PC-9 (cell line): ENCODE measurements at places on chromosomes 2 and 18. TPM values are rescaled to one million over a fixed set of nuclear protein-coding genes. Genes with fewer than 3 reads are reported as not detected.

DNA sequence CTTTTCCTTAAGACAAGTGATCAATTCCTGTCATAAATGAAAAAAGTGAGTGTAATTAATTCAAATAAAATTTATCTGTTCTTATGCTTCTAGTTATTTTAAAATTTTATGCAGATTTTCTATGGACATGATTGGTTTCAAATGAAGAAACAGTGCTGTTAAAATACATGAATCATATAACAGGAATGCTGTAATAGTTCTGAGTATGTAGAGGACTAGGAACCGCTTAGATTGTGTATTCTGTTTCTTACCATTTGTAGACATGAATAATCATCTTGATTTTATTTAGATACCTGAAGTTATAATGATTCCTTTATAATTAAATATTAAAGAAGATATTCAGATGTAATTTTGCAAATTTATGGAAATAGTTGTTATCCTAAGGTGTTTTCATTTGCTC, 3.5 kb downstream of the ACTR2 start:
- H3K27me3 ChIP-seq: no peaks in the 10 kb centered on the region
- H3K4me1 ChIP-seq: peaks cover 38% of the 10 kb centered on the region
- peak; percentile 34 for DNase-seq
- H3K36me3 ChIP-seq: peaks cover 17% of the 10 kb centered on the region; the same call in 1 of the 2 replicates
- no peak overlapping the region; the same call in 1 of the 2 replicates for H3K27ac ChIP-seq

- no peak overlapping the region for H3K4me3 ChIP-seq
Observed at GRCh38 chr2:154455866-154456265, 242.6 kb upstream of the KCNJ3 start.

DNA sequence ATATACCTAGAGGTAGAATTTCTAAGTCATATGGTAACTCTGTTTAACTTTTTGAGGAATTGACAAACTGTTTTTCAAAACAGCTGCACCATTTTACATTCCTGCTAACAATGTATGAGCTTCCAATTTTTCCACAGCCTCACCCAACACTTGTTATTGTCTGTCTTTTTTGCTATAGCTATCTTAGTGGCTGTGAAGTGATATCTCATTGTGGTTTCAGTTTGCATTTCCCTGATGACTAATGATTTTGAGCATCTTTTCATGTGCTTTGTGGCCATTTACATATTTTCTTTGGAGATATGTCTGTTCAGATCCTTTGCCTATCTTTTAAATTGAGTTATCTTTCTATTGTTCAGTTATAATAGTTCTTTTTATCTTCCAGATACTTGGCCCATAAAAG, 273.8 kb downstream of the AGPS start:
- H3K36me3 ChIP-seq: no peaks in the 10 kb centered on the region
- H3K27ac ChIP-seq: no peak overlapping the region
- H3K4me1 ChIP-seq: no peaks in the 10 kb centered on the region
- H3K27me3 ChIP-seq: no peaks in the 10 kb centered on the region
- H3K4me3 ChIP-seq: no peak overlapping the region

DNA sequence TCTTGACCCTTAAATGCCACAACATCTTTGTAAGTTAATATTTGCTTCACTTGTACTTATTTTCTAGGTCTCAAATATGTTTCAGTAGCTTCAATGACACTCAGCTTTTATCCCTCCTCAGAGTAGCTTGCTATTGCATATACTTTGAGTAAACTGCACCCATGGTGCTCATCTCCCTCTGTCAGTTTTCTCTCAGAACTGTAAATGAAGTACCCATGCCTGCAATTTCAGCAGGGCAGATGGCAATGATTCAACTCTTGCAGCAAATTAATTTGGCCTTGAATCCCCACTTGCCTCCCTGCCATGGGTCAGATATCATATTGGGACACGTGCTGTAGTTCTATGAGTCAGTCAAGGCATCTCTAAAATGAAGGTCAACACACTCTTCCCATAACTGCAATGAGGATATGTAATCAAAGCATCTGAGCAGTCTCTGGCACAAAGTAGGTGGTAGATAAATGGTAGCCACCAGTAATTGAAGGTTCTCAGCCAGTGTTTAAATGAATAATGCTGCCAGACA, 225.8 kb downstream of the PIEZO2 start:
- H3K27ac ChIP-seq: no peak overlapping the region
- H3K4me3 ChIP-seq: no peak overlapping the region
- H3K4me1 ChIP-seq: no peaks in the 10 kb centered on the region
- no peaks in the 10 kb centered on the region for H3K36me3 ChIP-seq

DNA sequence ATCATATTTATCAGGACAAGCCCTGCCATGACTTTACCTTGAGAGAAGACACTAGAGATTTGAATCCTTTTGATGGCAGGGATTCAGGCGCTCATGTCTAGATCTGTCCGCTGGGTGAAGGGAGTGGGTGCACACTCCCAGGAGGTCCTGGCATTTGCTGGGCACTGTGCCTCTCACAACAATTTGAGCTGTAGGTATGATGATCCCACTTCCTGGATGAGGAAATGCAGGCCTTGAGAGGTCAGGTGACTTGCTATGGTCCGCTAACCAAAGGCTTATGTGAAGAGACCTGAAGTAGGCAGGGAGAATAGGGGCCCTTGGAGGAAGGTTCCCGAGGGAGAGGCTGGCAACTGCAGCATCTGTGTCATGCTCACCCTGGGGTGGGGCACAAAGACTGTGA, 206.1 kb downstream of the HAUS1 start:
- no peaks in the 10 kb centered on the region for H3K27me3 ChIP-seq
- H3K27ac ChIP-seq: no peak overlapping the region
- DNase-seq: no peak
- H3K4me3 ChIP-seq: no peak overlapping the region
- no peaks in the 10 kb centered on the region for H3K36me3 ChIP-seq
- peaks cover 8% of the 10 kb centered on the region for H3K4me1 ChIP-seq

DNA sequence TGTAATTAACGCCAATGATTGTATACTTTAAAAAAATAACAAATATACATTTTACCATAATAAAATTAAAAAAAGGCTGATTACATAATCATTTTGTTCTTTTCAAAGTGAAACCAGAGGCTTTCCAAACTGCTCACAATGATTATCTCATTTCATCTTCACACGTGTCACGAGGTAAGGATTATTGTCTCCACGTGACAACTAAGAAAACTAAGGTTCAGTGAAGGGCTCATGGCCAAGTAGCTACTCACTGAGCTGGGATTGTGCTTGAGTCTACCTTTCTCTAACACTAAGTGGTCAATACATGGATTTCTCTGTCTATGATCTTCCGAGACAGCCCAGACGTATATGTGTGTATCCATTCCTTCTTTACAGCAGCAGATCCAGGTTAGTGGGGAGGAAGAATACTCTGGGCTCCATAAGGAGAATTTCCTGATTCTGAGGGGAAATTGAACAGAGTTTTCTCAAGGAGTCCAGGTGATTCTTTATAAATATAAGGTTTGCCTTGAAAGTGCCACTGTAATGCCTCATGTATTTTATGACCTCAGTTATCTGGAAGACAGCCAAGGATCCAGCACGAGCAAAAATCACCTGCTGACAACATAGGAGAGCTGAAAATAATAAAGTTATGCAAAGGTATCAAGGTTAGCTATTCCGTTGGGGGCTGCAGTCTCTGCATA, 25.6 kb upstream of the ACSL3 start:
- no peak overlapping the region for H3K4me3 ChIP-seq
- peaks cover 60% of the 10 kb centered on the region for H3K4me1 ChIP-seq
- no peaks in the 10 kb centered on the region for H3K27me3 ChIP-seq
- H3K27ac ChIP-seq: peak overlapping the region; percentile 23; the same call in 1 of the 2 replicates

DNA sequence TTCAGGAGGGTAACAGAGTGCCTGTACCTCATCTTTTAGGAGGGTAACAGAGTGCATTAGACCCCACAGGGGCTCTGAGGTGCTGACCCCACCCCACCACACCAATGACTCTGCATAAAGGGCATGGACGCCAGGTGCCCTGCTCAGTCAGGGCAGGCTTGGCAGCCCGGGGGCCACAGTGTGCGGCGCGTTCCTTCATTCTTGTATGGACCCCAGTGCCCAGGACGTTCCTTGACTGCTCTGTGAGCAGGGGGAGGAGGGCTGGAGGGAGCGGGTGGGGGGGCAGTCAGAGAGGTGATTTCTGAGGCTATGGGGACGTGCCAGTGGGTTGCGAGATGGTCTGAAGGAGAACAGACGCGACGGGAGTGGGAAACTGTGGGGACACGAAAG, 168.7 kb upstream of the NCK2 start:
- peaks cover 34% of the 10 kb centered on the region for H3K27me3 ChIP-seq
- H3K36me3 ChIP-seq: no peaks in the 10 kb centered on the region
- H3K4me1 ChIP-seq: peaks cover 5% of the 10 kb centered on the region
- no peak for DNase-seq

DNA sequence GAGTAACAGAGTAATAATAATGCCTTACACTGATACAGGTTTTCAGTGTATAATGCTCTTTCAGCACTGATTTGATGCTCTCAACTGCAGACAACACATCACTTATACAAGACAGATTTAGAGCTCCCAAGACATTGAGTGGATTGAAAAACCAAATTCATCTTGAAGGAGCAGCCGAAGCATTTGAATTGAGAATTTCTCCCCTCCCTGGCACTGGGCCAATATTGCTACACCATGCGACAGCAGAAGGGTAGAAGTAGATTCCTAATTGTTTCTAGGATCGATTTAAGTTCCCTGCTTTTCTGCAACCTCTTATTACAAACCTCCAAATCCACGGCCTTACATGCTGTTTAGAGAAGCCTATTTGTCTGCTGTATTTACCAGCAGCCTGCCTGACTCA, 15.5 kb downstream of the CENPA start:
- no peaks in the 10 kb centered on the region for H3K27me3 ChIP-seq
- H3K4me1 ChIP-seq: peaks cover 11% of the 10 kb centered on the region; the same call in 1 of the 2 replicates
- no peak overlapping the region for H3K27ac ChIP-seq
- H3K4me3 ChIP-seq: no peak overlapping the region

- no peaks in the 10 kb centered on the region for H3K36me3 ChIP-seq
- H3K4me1 ChIP-seq: no peaks in the 10 kb centered on the region
- no peaks in the 10 kb centered on the region for H3K27me3 ChIP-seq
- H3K27ac ChIP-seq: no peak overlapping the region
Observed at GRCh38 chr18:11880586-11881304, 27.4 kb downstream of the MPPE1 start.

- peaks cover 21% of the 10 kb centered on the region for H3K4me1 ChIP-seq
- H3K36me3 ChIP-seq: no peaks in the 10 kb centered on the region
- peak; percentile 59 for DNase-seq
Observed at GRCh38 chr2:191593622-191594385, 84.1 kb upstream of the NABP1 start.

- H3K4me3 ChIP-seq: no peak overlapping the region
- no peak overlapping the region for H3K27ac ChIP-seq
- H3K36me3 ChIP-seq: no peaks in the 10 kb centered on the region
- H3K4me1 ChIP-seq: peaks cover 25% of the 10 kb centered on the region
- no peak for DNase-seq
Observed at GRCh38 chr2:203681978-203682377, 24.5 kb upstream of the CD28 start.

- no peak overlapping the region for H3K27ac ChIP-seq
- H3K36me3 ChIP-seq: peaks cover 7% of the 10 kb centered on the region; the same call in 1 of the 2 replicates
- no peak overlapping the region for H3K4me3 ChIP-seq
- H3K4me1 ChIP-seq: no peaks in the 10 kb centered on the region
- no peak for DNase-seq
Observed at GRCh38 chr2:233399306-233400225, 45.3 kb downstream of the DGKD start.

DNA sequence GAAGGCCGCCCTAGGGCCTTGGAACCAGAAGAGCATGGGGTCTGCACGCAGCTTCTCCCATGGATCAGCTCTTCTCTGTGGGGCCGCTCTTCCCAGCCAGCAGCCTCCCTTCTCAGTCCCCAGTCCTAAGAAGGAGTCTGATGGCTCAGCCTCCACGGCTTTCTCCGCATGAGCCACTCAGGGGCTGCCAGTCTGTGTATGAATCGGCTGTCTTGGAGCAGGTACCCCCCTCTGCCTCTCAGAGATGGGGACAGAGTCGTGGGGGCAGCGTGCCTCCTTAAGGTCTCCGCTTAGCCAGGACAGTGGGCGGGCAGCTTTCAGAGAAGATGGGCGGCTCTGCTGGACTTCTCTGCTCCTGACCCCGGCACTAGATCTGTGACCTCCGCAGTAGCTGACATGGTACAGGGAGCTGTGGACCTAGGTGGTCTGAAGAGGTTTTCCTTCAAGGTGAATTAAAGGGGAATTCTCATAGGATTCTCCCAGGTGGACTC, 21.6 kb downstream of the INPP5D start:
- H3K36me3 ChIP-seq: no peaks in the 10 kb centered on the region
- peaks cover 3% of the 10 kb centered on the region for H3K4me1 ChIP-seq
- no peak overlapping the region for H3K27ac ChIP-seq

GRCh38 chr2:122758967-122759366, 1003.5 kb downstream of the TSN start:
- no peak for DNase-seq
- H3K4me1 ChIP-seq: no peaks in the 10 kb centered on the region
- no peaks in the 10 kb centered on the region for H3K36me3 ChIP-seq

GRCh38 chr2:76763276-76763675, 758.9 kb downstream of the LRRTM4 start:
- H3K36me3 ChIP-seq: no peaks in the 10 kb centered on the region
- no peak for DNase-seq
- no peaks in the 10 kb centered on the region for H3K4me1 ChIP-seq
- H3K27me3 ChIP-seq: no peaks in the 10 kb centered on the region
- H3K4me3 ChIP-seq: no peak overlapping the region
- no peak overlapping the region for H3K27ac ChIP-seq

DNA sequence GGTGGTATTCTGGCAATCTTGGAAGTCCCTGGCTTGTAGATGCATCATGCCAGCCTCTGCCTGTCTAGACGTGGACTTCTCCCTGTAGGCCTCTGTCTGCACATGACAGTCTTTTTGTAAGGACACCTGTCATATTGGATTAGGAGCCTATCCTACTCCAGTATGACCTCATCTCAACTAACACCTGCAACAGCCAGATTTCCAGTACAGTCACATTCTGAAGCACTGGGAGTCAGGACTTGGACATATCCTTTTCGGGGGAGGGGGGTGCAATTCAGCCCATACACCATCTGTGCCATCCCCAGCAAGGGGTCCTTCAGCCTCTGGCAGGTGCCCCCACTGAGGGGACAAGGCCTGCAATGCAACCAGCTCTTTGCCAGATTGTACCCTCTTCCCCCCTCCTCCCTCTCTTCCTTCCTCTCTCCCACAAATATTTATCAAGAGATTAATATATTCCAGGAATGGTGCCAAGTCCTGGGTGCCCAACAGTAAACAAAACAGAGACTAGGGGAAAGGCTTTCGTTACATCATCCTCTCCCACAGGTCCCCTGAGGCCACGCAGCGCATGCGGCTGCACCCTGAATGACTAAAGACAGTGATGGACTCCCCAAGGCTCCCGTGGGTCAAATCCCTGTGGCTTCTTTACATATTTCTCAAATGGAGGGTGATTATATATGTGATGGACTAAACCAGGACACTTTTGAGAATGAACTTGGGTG, 20.5 kb upstream of the MYCN start:
- DNase-seq: no peak
- no peaks in the 10 kb centered on the region for H3K36me3 ChIP-seq
- no peaks in the 10 kb centered on the region for H3K4me1 ChIP-seq
- H3K27ac ChIP-seq: no peak overlapping the region

The ANKMY1 gene
- 85.7 and 94.8 TPM in 2 replicates for total RNA-seq

The TMBIM1 gene
- 172 and 187 TPM in 2 replicates for total RNA-seq

The INPP4A gene
- 50.5 and 52.9 TPM in 2 replicates for total RNA-seq

The TNS1 gene
- total RNA-seq: 5.5 and 6.0 TPM in 2 replicates

The COBLL1 gene
- 6.6 and 8.0 TPM in 2 replicates for total RNA-seq

The LYG1 gene
- 0.78 and 1.5 TPM in 2 replicates for total RNA-seq

The SERPINB3 gene
- total RNA-seq: not detected in 2 replicates

The FABP1 gene
- not detected in 2 replicates for total RNA-seq

The SLC30A3 gene
- 1.5 and 2.3 TPM in 2 replicates for total RNA-seq

The UGT1A5 gene
- total RNA-seq: 71.3 and 91.2 TPM in 2 replicates

The CNDP1 gene
- total RNA-seq: not detected in 2 replicates

The EPB41L3 gene
- not detected in 2 replicates for total RNA-seq

The ATP6V1C2 gene
- not detected in 2 replicates for total RNA-seq

The TNFAIP6 gene
- not detected in 2 replicates for total RNA-seq

The KIAA2012 gene
- not detected in 2 replicates for total RNA-seq
